Fibroblast of lung (primary cell): ENCODE measurements at places on chromosomes 4 and X. TPM values are rescaled to one million over a fixed set of nuclear protein-coding genes. Genes with fewer than 3 reads are reported as not detected.
A peak's percentile ranks its signal among the peaks of the same experiment; 100 is the strongest.

TRIML2 gene
- under 0.01 and 0.26 TPM in 2 replicates for total RNA-seq

DNA sequence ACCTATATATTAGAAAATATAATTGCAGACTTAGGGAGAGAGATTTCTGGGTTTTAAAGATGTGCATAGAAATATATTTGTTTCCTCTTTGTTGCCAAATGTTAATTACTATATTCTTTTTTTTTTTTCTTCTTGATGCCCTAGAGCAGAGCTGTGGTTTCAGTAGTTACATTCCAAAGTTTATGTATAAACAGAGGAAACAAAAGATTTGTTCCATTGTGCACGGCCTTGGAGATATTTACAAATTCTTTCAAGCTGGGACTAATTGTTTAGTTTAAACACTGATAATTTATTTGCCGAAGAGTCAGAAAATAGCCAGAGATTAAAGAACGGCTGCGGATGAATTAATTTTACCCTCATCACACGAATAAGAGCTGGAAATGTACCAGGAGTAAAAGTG is 85.1 kb downstream of the USP46 start:
- H3K4me3 ChIP-seq, result no peak overlapping the region
- H3K36me3 ChIP-seq, result no peaks in the 10 kb centered on the region
- DNase-seq, result no peak
- H3K27me3 ChIP-seq, result no peaks in the 10 kb centered on the region
- no peak overlapping the region for H3K27ac ChIP-seq

GRCh38 chrX:56233100-56233499 is 944 bp downstream of the KLF8 start:
- no peaks in the 10 kb centered on the region for H3K36me3 ChIP-seq
- no peaks in the 10 kb centered on the region for H3K4me1 ChIP-seq
- H3K4me3 ChIP-seq, result peak overlapping the region; percentile 43
- no peak overlapping the region for H3K27ac ChIP-seq
- no peaks in the 10 kb centered on the region for H3K27me3 ChIP-seq
- DNase-seq, result peak; percentile 1

DNA sequence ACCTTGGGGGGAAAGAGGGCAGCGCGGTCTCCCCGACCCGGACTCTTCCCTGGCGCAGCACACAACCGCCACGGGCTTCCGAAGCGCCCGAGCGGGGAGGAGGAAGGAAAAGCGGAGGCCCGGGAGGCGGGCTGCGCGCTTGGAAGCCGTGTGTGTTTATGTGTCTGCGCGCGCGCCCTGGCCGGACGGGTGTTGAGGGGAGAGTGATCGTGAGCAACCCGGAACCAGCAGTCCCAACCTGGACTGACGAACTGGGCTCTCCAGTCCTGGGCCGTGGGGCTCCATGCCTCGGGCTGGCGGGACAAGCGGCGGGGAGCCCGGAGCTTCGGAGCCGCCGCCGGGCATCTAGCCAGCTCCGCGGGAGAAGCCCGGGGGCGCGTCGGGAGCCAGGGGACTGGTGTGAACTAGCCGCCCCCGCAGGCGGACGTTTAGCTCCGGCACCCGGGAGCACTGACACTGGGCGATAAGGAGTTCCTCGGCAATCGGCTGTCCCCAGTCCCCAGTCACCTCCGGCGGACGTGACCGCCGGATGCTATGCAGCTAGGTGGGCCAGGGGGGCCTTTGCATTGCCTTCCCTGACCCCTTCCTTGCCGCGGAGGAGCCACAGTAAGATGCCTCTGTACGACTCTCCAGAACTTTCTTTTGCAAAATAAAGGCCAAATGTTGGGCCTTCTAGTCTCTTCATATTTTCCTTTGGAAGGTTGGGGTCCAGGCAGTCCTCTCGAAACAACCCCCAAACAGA is 74.8 kb upstream of the BCOR start:
- H3K4me1 ChIP-seq, result no peaks in the 10 kb centered on the region
- DNase-seq, result peak; percentile 65
- H3K36me3 ChIP-seq, result no peaks in the 10 kb centered on the region
- peak overlapping the region; percentile 71 for H3K27ac ChIP-seq

BGN gene
- total RNA-seq, result 10.1 and 18.7 TPM in 2 replicates
